ENCODE measurements at places on chromosomes 7 and 10.

GRCh38 chr10:117830787-117831212 lies 215.9 kb downstream of the RAB11FIP2 start:
- DNase-seq = no peak

DNA sequence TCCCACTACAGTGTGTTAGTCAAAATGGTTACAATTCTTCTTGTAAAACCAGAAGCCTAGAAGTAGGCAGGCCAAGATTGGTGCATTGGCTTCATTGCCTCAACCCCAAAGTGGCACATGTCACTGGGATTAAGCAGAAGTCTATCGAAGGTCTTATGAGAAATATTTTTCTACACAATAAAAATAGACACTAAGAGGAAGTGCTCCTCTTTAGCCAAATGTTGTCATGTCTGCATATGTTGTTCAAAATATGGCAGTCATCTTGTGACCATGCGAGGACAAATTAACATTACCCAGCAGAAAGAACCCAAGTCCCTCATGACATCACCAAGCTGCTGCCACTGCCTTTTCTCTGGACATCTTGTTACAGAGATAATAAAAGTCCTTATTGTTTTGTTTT lies 6.3 kb upstream of the NSMCE4A start:
- DNase-seq = no peak

DNA sequence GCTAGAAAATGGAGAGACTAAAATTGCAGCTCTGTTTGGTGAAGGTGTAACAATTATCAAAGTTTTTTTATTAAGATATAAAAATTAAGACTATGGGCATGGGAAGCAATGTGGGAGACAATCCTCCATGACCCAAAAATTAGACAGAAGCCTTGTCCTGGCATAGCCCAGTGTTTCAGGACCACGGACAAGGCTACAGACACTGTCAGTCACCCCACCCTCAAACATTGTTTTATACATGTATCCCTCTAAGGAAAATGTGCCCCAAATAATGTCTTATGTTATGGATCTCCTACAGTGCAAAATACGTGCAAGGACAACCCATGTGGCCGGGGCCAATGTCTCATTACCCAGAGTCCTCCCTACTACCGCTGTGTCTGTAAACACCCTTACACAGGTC lies 24.0 kb downstream of the HABP2 start:
- DNase-seq = no peak

DNA sequence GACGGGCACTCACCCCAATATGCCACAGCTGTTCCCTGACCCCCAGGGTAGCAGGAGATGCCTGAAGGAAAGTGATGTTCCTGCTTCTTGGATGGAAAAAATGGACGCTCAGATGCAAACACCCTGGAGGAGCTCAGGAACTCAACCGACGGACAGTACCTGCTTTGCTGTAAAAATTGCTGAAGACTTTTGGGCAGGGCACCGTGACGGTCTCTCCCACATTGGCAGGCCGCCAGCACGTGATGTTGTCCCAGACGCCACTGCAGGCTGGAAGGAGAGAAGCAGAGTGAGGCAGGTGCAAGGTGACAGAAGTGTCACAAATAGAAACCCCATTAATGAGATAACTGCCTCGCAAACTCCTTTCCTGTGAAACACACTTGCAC lies 35.0 kb downstream of the VIPR2 start:
- no peak for DNase-seq

- no peak for DNase-seq
Measured at GRCh38 chr10:5983774-5984173, 6.4 kb upstream of the IL15RA start.

GRCh38 chr10:60430017-60430416 lies 40.3 kb upstream of the ANK3 start:
- DNase-seq = no peak

GRCh38 chr7:142468871-142469665 lies 211.2 kb upstream of the PRSS58 start:
- DNase-seq = no peak

- no peak for DNase-seq
Measured at GRCh38 chr10:14089556-14090292, 241.0 kb downstream of the FRMD4A start.

All from stimulated activated CD8-positive, alpha-beta memory T cell treated with anti-CD3 and anti-CD28 coated beads, Interleukin-4, amount 100 ng/mL, for 4 hours (primary cell).